T-cell (primary cell): ENCODE measurements at places on chromosomes 3 and 15.

DNA sequence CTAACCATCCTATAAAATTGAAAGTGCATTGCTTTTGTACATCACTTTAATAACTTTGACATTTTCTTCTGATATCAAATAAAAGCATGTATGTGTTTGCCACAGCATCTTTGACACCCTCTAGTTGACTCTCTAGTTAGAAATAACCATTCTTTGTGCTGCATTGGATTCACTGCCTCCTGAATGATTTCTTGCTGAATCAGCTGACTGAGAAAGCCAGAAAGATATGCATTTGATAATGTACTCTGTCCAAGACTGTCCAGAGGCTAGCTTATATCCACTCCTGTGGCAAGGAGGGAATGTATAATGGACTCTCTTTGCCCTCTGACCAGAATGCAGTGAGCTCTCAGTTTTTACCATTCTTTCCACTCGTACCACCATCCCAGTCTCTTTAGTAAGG is 6.2 kb downstream of the RAB11A start:
- DNase-seq = no peak

GRCh38 chr3:76078101-76078500 is 292.8 kb upstream of the ZNF717 start:
- DNase-seq = no peak

- no peak for DNase-seq
Measured at GRCh38 chr15:89002281-89002761, 85.9 kb upstream of the ABHD2 start.

DNA sequence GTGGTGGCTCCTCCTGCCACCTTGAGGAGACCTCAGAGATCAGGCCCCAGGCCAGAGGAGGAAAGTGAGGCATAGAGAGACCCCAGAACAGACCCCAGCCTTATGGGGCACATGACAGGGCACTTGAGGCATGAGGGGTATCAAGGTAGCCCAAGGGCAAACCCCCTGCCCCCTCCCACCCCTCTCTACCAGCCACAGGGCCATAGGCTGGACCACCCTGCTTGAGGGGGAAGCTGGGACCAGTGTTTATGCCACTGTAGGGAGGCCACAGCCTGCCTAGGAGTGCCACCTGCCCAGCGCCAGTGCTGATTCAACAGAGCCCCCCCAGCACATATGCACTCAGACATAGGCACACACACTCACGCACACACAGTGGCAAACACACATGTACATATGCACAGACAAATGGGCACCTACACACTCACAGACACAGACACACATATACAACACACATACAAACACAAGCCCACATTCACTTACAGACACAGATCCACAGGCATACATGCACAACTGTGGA is 10.3 kb downstream of the MYL3 start:
- DNase-seq = no peak
